ENCODE measurements at places on chromosomes 4 and X.

DNA sequence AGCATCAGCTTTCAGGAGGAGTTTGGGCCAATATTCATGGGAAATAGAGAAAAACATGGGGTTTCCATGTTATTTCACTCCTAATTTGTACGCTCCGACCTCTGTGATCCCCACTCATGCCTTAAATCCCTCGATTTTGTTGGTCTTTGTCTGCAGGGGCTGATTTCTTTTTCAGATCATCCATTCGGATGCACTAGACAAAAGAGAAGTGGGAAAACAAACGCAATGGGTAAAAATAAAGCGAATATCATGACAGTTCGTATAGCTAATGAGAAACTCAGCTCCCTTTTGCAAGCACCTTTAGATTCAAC is 139.1 kb upstream of the PLAC1 start:
- DNase-seq: no peak

- DNase-seq: peak; percentile 95
These were observed at the start of gene CAMK2D for GRCh38 chr4:113761620-113762185. Gene CAMK2D (minus strand): TSS chr4:113761738. CDS start chr4:113761068, 670 bp downstream.

DNA sequence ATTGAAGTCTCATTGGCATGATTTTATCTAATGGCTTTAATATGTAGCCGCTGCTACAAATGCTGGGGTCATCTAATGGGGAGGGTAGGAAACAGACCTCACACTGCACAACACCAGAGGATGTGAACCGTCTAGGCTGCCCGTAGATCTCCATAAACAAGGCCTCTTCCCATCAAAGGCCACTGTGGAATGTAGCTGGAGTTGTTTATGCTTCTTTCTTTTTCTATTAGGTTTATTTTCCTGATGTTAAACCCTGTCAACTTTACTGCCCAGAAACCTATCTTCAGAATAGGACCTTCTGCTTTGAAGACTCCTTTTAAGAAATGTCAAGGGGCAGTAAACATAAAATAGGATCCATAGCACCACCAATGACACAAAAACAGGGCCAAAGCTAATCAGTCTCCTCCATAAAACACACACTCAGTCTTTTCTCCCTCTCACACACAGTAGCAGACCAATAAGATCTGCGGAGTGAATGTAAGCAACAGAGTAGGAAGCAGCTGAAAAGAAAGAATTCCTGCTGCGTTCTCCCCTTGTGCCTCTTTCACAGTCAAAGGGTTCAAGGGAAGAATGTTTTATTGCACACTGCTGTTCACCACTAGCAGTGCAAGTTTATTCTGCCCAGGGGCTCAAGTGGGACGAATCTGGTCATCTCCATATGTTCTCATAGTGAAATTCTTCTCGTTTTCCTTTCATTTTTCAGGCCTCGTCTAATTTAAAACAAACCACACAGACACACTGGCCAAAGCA is 72.2 kb downstream of the MAML3 start:
- DNase-seq: no peak

DNA sequence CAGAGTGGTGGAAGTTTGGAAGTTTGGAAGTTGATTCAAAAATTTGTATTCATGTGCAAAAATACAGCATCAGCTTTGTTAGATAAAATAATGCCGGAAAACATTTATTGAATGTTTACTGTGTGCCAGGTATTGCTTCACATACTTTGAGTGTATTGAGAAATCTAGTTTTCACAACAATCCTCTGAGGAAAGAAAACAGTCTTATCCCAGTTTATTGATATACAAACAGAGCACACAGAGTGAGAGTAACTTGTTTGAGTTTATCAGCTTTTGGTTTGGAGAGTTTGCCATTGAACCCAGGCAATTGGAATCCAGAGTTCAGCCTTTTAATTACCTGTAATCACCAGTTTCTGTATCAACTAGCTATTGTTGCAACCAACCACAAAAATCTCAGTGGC is 127.2 kb upstream of the RPS6KA3 start:
- DNase-seq: no peak

GRCh38 chr4:87521319-87521718 is 7.9 kb downstream of the SPARCL1 start:
- no peak for DNase-seq

DNA sequence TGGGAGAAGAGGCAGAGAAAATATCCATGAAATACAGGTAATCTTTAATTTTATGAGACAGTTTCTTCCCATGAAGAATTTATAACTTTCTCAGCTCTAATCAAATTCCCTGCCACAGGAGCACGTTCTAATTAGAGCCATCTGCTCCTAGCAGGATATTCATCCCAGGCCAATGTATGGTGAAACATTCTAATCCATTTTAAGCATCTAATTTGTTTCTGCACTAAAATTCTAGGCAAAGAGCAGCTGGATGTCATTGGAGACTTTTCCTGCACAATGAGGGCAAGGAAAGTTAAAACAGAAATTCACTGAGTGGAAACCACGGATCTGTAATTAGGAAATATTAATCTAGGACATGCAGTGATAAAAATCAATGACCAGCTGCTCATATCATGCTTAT is 107.7 kb upstream of the ZFP42 start:
- DNase-seq: no peak

- DNase-seq: peak; percentile 47
These were observed 59.3 kb downstream of the MAML3 start for GRCh38 chr4:140094438-140095420.

- no peak for DNase-seq
These were observed 5.7 kb upstream of the IL13RA2 start for GRCh38 chrX:115023139-115023538.

DNA sequence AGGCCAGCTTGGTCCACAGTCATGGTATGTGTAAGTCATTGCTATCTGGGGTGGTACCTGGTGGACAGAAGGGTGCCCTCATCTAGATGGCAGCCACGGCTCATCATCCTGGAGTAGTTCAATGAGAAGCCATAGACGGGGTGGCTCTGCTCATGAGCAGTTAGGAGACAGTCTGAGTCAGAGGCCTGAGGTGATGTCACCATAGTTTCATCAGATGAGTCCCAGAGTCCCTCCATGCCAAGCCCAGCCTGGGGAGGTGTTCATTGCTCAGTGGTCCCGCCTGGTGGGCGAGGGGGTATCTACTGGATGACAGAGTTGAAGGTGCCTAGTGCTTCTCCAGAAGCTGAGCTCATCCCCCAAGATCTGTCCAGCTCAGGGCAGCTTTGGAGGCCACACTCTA is 49.8 kb downstream of the DLG3 start:
- DNase-seq: no peak

Data from stimulated activated CD4-positive, alpha-beta T cell treated with anti-CD3 and anti-CD28 coated beads, Interleukin-4, amount 100 ng/mL, for 4 hours (primary cell).